Activated T-helper 1 cell treated with Interleukin-2 at 50 U/mL for 16 hours (primary cell): ENCODE measurements at places on chromosomes 2 and 18.

- DNase-seq = no peak
Measured at GRCh38 chr18:58902961-58903360, 38.3 kb downstream of the ZNF532 start.

DNA sequence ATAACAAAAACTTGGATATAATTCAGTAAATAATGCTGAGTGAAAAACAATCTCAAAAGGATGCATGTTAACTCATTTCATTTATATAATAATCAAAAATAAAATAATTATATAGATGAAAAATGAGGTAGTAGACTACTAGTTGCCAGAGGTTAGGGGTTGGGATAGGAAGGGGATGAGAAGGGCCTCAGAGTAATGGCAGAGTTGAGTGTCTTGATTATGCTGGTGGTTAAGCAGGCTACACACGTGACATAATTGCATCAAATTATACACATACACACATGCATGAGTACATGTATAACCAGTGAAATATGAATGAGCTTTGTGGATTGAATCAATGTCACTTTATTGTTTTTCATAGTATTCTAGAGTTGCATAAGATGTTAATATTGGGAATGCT lies 201.0 kb downstream of the RIT2 start:
- DNase-seq = no peak

DNA sequence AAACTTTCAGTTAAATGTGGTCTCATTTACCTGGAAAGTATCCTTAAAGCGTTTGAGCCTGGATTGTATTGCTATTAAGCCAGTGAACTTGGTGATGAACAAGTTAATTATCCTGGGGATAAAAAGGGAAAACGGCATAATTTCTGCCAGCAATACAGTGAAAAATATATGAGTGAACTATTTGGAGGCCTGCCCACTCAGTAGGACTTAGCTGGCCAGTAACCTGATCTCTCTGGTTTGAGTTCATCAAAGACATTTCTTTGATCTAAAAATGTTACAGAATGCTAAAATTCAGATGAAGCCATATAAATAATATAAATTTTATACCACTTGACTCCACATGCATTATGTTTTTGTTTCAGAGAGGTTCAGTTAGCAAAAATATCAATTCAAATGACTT lies 241.1 kb upstream of the VWC2L start:
- DNase-seq = no peak

GRCh38 chr2:573025-573424 lies 104.2 kb downstream of the TMEM18 start:
- no peak for DNase-seq

DNA sequence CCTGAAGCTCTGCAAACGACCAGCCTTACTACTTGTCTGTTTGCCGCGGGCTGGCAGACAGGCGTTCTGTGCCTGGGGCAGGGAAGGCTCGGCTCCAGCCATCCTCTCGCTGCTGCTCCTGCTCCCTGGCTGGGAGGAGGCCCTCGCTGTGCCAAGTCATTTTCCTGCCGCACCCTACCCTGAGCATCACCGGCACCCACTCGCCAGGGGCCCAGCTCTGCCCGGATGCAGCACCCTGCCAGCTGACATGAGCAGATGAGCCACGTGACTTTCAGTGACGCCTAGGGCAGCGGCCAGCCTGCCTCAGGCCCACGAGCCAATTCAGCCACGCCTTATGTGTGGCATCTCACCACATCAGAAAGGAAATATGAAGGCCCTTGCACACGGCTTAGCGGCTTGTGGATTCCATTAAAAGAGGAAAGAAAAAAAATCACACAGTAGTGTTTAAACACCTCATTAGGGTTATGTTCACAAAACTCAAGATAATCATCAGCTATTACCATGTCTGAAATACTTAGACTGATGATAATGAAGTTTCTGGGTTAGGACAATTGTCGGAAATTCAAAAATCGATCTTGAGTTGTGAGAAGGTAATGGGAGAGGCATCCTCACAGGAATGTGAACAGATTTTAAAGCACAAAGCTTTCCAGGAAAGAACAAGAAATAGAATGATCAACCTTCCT lies 250.5 kb downstream of the TWIST2 start:
- no peak for DNase-seq

GRCh38 chr2:242040681-242041080 lies 171.2 kb downstream of the RTP5 start:
- DNase-seq = no peak

GRCh38 chr2:231576465-231576864 lies 16.2 kb upstream of the TEX44 start:
- DNase-seq = no peak

- no peak for DNase-seq
Measured at GRCh38 chr2:201490291-201490690, 38.8 kb downstream of the STRADB start.

- no peak for DNase-seq
Measured at GRCh38 chr2:189940913-189941312, 121.6 kb downstream of the MSTN start.

DNA sequence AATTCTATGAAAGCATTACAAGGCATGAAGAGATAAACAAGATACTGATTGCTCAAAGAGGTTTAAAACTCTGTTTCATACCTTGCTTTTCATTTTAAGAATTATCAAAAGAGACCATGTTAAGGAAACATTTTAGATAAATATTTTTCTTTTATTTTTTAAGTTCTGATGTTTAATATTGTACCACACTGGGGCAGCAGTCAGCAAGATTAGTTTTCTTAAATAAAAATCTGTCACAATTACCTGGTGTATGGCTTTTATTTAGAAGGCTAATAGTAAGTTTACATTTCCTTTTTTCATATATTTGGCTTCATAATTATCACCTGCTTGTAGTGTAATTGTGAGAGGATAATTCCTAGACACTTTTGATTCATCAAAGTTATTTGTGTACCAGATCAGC lies 46.4 kb downstream of the ZNF804A start:
- no peak for DNase-seq

DNA sequence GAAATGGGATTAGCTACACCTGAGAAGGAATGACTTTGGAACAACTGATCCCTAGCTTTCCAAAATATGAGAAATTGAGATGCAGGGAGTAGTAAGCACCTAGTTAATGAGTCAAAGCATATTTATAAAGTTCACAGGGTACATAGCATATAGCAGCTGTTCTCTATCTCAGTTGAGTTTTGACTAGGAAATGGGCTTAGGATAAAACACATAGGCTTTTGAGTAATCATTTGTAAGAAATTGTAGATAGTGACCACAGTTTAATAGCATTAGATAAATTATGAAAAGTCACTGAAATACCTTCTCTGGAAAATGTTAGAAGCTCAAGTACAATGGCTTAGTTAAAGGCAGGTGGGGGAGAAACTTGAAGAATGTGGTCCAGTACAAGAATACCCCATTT lies 444.7 kb upstream of the TNP1 start:
- DNase-seq = no peak

- DNase-seq = no peak
Measured at GRCh38 chr2:133682906-133683305, 114.6 kb upstream of the NCKAP5 start.

DNA sequence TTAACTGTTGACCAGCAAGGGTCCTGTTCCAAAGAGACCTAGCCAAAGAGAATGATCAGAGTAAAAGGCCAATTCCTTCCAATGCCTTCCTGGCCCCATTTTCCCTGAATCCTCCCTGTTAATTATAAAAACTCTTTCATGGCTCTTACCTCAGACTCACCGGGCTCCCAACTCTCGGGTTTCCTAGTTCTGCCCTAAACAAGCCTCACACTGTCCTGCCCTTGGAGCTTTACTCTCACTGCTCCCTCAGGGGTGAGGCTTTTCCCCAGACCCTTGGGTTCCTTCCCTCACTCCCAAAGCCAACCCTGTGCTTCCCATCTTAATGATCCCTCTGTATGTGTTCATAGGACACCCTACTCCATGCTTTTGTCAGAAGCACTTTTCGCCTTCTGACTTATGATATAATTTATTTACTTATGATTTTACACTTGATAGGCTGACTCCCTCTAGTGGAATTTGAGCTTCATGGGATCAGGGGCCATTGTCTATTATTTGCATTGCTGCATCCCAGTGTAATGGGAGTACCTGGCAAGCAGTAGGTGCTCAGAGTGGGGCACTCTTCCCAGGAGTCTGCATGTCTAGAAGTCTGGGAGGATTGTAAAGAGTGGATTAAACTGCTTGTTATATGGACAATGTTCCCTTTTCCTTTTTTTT lies 29.9 kb upstream of the ZNG1B start:
- DNase-seq = no peak

DNA sequence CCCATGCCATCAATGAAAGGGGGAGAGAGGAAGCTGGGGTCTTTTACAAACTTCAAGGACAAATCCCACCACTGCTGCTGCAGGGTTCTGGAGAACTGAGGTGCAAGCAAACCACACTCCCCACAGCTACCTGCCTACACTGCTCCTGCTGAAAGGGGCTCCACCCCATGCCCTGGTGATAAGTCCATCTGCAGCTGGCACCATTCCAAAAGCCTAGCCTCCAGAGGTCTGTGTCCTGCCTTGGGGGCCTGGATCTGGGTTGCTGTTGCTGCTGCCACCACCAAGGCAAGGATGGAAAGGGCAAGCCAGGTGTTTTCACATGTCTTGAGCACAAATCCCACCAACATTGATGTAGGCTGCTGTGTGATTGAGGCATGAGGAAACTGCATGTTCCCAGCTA lies 97.4 kb upstream of the UBE2E3 start:
- no peak for DNase-seq

DNA sequence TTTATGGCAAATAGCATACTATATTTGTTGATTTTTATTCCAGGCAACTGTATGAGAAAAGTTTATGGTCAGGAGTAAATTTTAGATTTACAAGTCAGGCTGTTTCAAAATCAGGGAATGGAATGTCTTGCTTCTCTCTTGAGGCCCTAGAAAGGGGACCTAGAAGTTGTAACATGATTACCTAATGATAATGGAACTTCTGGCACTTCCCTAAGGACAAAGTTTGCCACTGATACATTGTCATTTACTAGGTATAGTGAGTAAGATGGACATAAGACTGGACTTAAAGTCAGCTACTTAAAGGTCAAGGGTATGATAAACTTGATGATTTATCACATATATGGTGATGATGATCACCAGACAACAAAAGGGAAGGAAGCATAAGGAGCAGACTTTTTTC lies 103.3 kb upstream of the VRK2 start:
- DNase-seq = no peak

DNA sequence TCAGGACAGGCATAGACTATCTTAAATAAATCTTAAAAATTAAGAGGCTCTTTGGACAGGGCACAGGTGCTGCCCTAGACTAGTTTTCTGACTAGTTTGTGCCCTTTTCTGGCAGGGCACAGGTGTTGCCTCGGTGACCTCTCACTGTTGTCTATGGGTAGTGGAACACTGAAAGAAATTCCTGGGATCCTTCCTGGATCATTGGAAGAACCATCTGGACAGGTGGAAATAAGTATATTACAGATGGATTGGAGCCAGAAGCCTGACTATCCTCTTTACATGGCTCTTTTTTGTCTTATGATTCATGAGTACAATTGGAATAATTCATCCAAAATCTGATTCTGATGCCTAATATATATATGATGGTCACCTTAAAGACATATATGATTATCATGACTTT lies 286.6 kb downstream of the RIT2 start:
- DNase-seq = no peak

DNA sequence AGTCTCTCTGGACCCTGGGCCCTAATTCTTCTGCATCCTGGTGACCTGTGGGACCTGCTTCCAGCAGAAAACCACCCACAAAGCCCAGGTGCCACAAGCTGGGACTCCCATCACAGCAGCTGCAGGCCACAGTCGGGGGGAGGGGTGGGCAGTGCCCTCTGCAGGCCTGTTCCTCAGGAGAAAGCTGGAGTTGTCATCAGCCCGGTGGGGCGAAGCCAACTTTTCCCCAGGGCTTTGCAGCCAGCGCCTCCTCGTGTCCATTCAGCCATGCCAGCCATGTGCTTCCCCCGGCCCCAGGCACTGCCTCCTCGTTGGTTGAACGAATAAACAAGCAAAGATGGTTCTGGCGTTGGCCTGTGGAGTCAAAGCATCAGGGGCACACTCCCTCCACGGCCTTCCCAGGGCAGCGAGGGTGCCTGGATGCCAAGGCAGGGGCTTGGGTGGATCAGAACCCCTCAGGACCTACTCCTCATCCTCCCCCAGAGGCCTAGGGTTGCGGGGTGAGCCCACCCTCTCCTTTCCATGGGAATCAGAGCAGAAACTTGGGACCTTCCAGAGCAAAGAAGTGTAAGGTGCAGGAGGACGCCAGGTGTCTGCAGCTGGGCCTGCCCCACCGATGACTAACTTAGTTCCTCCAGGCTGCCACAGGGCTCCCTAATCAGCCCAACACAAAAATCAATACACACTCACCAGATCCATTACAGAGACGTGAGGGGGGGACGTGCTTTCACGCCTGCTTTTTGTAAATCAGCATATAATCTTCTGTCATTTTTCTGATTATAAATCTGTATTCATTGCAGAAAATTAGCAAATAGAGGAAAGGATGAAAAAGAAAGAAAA lies 75.7 kb upstream of the RAB6C start:
- DNase-seq = no peak

DNA sequence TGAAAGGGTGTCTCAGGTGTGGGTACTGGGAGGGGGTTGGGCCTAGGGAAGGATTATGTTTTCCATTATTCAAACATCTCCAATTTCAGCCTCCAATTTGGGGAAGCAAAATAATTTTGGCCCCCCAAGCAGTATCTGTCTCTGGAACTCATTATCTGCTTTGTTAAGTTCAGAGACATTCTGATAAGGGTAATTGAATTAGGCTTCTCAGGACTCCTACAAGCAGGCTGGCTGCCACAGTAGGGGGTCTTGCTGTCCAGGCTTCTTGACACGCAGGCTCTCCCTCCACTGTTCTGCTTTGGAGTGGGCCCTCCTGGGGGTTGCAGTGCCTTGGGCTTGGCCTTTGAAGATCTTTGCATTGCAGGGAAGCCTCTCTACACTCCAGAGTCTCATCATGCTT lies 108.1 kb upstream of the SIX2 start:
- no peak for DNase-seq

DNA sequence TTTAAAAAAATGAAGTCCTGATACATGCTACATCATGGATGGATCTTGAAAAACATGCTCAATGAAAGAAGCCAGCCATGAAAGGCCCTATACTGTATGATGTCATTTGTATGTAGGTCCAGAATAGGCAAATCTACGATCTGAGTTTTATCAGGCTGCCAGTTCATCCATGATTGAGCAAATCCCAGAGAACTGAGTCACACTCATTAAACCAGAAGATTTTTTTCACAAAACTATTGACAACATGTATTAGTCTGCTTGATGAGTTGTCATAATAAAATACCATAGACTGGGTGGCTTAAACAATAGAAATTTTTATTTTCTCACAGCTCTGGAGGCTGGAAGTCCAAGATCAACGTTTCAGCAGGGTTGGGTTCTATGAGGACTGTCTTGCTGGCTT lies 130.7 kb downstream of the MREG start:
- no peak for DNase-seq

DNA sequence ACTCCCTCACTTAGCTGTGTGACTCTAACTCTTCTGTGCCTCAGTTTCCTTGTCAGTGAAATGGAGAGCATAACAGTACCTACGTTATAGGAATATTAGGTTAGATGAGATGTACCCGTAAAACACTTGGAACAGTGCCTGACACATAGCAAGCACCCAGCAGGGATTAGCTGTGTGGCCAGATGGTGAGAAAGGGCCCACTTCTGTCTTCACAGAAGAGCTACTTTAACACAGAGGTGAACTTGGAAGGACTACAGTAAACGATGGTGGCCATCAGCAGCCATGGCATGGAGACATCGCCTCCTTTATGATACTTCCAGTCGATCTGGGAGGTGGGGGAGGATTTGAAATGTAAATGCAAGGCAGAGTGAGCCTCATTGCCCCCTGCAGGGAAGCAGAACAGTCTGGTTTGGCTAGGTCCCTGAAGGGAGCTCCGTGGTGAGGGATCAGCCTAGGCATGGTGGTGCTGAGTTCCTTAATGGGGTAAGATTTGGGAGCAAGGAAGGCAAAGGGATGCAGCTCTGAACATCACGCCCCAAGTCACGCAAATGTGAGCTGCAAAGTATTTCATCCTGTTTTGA lies 101.7 kb upstream of the ALPP start:
- no peak for DNase-seq
